ENCODE measurements at places on chromosomes 3 and 15.

- DNase-seq: no peak
Measured at GRCh38 chr3:184175981-184176376, 1.3 kb downstream of the AP2M1 start.

GRCh38 chr3:14019459-14019858 is 105.2 kb downstream of the CHCHD4 start:
- DNase-seq: no peak

- peak; percentile 67 for DNase-seq
Measured at GRCh38 chr3:157239082-157239704, 79.2 kb upstream of the CCNL1 start.

GRCh38 chr3:114848643-114849350 is 298.3 kb downstream of the ZBTB20 start:
- DNase-seq: no peak

DNA sequence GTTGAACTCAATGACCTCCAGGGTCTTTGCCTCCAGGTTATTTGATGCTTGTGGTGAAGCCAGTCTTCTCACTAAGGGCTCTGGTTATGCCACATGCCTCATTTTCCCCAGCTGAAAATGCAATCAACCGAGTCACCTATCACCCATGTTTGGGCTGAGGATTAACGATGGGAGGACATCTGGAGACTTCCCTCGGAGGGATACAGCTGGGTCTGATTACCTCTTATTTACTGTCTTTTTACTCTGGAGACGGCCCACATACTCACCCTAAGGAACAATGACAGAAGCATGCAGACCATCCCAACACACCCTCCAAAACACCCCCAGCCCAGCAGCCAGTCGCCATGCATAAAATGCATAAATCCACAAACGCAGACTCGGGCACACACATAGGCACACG is 187.4 kb downstream of the OPA1 start:
- no peak for DNase-seq

GRCh38 chr15:61195116-61196002 is 33.7 kb downstream of the RORA start:
- DNase-seq: no peak

DNA sequence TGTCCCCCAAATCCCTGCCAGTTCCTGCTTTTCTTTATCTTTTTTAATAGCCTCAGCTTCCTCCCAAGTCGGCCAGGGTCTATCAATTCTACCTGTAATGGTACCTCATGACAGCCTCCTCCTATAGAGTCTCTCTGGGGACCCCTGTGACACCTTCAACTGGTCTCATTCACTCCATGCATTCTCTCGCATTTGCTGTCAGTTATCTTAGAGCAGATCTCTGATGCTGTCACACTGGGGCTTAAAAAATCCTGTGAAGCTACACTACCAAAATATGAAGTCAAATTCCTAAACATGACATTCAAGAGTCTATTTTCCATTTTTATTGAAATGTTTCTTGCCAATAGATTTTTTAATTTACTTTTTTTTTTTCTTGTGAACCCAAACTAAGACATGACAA is 5.5 kb downstream of the VPS39 start:
- DNase-seq: no peak

DNA sequence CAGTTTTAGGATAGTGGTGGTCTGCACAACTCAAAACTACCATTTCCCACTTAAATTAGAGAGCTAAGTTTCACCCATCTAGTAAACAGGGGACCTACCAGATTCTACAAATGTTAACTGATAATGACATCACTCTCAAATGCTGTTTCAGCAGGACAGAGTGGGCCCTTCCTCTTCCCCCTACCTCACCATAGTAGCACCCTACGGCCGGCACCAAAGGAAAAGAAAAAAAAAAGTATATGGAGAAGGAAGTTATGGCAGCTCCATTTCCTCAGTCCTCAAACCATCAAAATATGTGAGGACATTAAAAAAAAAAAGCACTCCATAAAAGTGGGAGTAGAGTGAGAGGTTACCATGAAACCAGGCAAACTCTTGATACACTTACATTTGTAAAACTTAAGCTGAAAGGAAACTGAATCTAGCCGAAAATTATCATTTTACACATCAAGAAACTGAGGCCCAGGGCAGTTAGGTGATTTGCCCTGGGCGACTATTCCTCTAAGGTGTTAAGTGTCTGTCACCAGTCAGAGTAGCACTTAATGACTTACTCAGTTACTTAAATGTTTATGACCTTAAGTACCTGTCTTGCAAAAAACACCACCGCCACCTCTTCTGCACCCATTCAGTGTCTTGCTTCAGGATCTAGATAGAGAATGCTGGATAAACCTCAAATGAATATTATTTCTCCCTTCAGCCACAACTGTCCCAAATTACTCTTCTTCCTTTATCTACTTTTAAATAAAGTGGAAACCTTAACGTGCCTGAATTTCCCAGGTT is 2.7 kb downstream of the MSL2 start:
- no peak for DNase-seq

- peak; percentile 26 for DNase-seq
Measured at GRCh38 chr15:48861813-48862431, 16.0 kb upstream of the EID1 start.

DNA sequence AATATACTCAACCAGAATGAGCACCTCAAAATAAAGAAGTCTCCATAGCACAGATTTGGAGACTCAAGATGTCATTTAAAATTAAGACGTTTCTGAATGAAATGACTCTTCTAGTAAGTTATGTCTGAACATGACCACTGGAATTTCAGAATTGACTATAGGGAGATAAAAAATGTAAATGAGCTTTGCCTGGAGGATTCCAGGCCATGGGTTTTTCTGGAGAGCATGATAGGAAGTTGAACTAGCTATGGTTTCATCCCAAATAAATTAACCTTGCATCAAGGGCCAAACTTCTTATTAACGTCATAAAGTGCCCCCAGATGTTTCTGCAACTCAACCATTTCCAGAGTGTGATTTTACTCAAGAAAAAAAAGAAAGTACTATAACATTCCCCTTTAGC is 222.6 kb upstream of the NR2F2 start:
- DNase-seq: no peak

- no peak for DNase-seq
Measured at GRCh38 chr15:25185791-25186190, 231.0 kb downstream of the SNRPN start.
